ENCODE measurements at places on chromosomes 5 and 9. TPM values are rescaled to one million over a fixed set of nuclear protein-coding genes. Genes with fewer than 3 reads are reported as not detected.

- DNase-seq: no peak
These were observed 288.9 kb downstream of the CDK5RAP2 start for GRCh38 chr9:120291050-120291449.

DNA sequence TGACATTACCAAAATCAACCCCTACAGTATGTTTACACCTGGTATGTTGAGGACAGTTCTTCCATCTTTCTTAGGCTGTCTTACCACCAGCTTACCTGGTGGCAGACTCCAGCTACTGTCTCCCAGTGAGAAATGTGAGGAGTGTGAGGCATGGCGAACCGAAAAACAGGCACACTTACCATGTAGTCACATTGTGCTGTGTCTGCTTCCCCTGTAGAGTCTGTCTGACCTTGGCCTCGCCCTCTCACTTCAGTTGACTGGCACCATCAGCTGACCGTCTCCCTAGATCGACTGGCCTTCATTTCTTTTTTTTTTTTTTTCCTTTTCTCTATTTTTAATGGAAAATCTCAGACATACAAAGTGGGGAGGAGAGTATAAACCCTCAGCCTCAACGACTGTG is 4.9 kb downstream of the ACO1 start:
- DNase-seq: no peak

DNA sequence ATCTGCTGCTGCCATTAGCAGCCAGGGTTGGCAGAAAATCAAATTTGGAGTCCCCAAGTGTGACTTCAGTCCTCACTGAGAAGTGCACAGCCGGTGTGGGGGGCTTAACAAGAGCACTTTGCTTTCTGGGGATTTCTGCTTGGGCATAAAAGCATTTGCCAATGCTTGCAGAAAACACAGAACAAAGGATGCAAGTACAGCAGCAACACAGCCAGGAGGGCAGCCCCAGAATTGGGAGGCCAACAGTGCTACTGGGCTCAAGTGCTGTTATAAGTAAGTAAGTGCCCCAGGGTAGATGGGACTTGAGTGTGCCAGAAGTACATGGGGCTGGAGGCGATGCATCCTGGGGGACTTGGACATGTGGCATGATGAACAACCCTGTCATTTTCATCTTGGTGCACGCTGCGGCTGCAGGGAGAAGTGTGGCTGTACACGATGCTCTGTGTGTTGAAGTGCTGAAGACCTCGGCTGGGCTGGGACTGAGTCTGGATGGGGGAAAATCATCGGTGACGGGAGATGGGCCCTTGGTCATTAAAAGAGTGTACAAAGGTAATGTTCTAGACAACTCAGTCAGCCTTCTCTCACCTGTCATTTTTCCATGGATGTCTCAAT is 73.3 kb downstream of the GOLPH3 start:
- no peak for DNase-seq

DNA sequence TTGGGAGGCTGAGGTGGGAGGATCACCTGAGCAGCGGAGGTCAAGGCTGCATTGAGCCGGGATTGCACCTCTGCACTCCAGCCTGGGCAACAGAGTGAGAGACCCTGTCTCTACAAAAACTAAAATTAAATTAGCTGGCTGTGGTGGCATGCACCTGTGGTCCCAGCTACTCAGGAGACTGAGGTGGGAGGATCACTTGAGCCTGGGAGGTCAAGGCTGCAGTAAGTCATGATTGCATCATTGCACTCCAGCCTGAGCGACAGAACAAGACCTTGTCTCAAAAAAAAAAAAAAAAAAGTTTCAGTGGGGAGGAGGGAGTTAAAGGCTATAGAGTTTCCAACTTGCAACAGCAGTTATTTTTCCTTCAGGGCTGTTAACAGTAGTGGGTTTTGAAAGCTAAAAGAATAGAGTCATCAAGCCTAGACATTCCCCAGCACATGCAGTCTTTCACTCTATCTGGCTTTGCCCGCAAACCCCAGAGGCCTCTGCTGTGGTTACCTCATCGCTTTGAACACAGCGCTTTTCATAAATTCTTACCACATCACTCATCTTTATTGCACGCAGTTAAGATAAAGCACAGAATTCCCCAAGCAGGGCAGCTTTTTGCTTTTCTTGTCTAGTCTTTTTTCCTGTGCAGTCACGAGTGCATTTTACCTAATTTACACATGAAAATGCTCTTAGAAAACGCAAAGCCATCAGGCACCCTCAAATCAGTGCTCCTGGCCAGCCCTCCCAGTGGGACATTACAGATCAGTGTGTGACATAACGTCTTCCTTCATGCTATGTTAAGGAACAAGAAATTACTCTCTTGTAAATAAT is 8.7 kb upstream of the SLC2A8 start:
- peak; percentile 72 for DNase-seq

DNA sequence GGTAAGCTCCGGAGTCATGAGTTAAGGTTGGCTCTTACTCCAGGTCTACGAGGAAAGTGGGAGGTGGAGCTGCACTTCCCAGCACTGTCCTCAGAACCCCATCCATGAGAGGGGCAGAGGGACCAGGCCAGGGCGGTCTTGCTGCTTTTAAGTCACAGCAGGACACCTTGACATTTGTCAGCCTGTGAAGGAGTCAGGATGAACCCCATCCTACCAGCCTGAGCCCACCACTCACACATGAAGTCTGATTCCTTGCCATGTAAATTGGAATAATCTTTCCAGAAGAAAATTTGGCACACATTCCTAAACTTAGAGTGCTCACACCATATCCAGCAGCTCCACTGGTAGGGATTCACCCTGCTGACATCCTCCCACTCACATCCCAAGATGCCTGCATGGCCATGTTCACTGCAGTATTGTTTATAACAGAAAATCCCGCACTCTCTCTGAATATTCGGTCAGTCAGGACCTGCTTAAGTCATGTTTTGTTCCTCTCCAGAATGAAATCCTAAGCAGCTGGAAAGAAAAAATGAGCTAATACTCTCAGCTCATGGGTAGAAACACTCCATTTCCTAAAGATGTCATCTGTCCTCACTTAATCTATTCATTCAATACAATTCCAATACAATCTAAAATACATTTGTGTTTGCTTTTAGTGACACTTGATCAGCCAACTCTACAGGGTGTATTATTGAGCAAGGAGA is 79.3 kb upstream of the COL5A1 start:
- DNase-seq: no peak

The OLFML2A gene
- 18.7 TPM for polyA plus RNA-seq

DNA sequence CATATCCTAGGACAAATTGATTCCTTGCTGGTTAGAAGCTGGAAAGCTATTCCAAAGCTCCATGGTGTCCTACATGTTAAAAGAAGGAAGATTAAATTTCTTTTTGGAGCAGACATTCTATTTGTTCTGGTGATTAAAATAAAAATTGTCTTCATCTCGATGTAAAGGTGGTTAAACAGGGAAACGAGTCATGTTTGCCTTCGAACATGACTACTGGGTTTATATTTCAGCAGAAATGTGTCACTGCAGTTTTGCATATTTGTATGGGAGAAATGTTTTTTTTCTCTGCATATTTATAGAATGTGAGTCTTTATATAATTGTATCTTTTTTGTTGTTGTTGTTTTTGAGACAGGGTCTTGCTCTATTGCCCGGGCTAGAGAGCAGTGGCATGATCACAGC is 36.4 kb downstream of the ADAMTS12 start:
- DNase-seq: no peak

The FRRS1L gene
- 2.3 TPM for polyA plus RNA-seq

GRCh38 chr5:176611435-176611834 is 1.5 kb upstream of the GPRIN1 start:
- DNase-seq: peak; percentile 83

DNA sequence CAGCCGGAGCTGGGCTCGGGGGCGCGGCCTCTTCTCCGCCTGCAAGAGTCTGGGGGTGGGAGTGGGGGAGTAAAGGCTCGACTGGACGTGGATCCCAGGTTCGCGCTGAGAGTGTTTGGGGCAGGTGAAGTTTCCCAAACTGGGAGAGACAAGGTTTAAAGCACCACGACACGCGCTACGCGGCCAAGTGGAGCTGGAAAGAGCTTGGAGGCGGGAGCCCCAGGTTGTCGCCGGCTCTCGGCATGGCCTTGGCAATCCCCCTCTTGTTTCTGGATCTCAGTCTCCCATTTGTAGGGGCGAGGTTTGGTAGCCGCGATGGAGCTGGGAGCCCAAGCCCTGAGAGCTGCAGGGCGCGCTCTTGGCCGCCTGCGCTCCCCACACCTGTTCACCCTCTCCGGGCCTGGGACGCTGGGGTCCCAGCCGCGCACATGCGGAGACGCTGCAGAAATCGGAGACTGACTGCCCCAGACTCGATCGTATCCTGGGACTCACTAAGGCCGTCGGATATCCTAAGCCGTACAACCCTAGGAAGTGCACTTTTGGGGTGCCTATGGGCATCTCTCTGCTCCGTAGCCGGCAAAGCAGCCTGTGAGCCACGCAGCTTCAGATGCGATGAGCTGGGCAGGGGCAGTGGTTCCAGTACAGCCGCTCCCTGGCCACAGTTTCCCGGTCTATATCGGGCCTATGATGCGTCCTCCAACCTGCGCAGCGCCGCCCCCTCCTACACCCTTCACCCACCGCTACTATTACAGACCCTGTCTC is 937 bp downstream of the TMOD1 start:
- DNase-seq: no peak

GRCh38 chr9:35790385-35791296 is 750 bp upstream of the NPR2 start:
- DNase-seq: peak; percentile 87

The CAMK2A gene
- polyA plus RNA-seq: 4.6 TPM

- DNase-seq: no peak
These were observed 5.1 kb upstream of the SEPTIN8 start for GRCh38 chr5:132782101-132782500.

- no peak for DNase-seq
These were observed 14.9 kb upstream of the MEGF10 start for GRCh38 chr5:127275641-127276193.

The PCDHB5 gene
- 7.5 TPM for polyA plus RNA-seq

The PHF24 gene
- 0.33 TPM for polyA plus RNA-seq

GRCh38 chr5:156794687-156795086 is 55.4 kb upstream of the PPP1R2B start:
- no peak for DNase-seq

DNA sequence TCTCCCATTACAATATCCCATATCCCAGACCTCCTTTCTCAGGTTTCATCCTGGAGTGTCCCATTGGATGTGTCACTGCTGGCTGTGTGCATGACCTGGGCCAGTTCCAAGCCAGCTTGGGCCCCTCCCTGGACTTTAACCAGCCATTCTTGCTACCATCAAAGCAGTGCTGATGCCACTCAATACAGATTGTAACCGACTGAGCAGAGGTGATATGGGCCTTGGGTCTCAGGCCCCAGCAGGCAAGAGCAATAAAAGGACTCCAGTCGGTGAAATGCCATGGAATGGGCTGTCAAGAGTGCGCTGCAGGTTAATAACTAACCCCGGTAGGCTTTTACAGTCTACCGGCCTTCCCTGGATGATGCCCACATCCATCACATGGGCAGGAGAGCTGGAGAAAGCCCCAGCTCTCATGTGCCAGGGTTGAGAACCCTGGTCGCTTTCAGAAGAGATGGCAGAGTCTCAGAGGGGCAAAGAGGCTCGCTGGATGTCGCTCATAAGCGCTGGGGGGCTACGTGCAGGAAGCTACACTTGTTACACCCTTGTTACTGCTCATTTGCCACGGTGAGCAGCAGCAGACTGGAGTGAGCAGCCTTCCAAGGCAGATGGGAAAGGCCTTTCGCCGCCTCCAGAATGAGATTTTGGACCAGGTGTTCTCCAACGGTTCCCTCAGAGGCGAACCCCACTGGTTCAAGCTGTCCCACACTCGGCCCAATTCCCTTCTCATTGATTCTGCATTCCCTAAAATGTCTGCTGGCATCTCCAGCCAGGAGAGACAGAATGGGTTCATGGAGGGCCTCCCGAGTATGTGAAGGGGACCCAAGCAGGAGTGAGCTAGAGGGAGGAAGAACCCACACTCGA is 13.2 kb downstream of the EPB41L4B start:
- DNase-seq: no peak

- no peak for DNase-seq
These were observed 387.4 kb downstream of the CETN3 start for GRCh38 chr5:90022002-90022710.

The PAX5 gene
- 0.07 TPM for polyA plus RNA-seq

The OR1J2 gene
- not detected for polyA plus RNA-seq

The MARCHF11 gene
- polyA plus RNA-seq: 1.7 TPM

GRCh38 chr9:136533775-136534157 is 12.1 kb downstream of the NOTCH1 start:
- DNase-seq: no peak

The TNC gene
- 323 TPM for polyA plus RNA-seq

The ZNF79 gene
- polyA plus RNA-seq: 6.9 TPM

DNA sequence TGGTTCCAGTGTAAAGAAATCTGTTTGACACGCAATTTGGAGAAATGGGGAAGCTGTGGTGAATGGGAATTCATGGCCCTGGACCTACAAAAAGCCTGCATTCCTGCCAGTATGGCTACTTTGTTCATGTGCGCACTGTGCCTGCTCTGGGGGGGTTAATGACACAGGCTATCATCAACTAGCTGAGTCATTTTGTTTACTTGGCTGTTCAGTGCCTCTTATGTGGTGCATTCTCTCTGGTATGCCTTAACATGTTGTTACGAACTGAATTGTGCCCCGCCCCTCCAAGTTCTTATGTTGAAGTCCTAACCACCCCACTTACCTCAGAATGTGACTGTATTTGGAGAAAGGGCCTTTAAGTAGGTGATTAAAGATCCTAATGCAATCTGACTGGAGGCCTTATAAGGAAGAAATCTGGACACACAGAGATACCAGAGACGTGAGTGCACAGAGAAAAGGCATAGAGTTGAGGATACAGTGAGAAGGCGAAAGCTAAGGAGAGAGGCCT is 20.4 kb upstream of the UBAP1 start:
- DNase-seq: no peak

Measured in left kidney (tissue), 8 donors.